Effector memory CD8-positive, alpha-beta T cell (primary cell): ENCODE measurements at places on chromosomes 6 and 20.

GRCh38 chr6:157287247-157287850, 36.0 kb downstream of the TMEM242 start:
- DNase-seq, result no peak

DNA sequence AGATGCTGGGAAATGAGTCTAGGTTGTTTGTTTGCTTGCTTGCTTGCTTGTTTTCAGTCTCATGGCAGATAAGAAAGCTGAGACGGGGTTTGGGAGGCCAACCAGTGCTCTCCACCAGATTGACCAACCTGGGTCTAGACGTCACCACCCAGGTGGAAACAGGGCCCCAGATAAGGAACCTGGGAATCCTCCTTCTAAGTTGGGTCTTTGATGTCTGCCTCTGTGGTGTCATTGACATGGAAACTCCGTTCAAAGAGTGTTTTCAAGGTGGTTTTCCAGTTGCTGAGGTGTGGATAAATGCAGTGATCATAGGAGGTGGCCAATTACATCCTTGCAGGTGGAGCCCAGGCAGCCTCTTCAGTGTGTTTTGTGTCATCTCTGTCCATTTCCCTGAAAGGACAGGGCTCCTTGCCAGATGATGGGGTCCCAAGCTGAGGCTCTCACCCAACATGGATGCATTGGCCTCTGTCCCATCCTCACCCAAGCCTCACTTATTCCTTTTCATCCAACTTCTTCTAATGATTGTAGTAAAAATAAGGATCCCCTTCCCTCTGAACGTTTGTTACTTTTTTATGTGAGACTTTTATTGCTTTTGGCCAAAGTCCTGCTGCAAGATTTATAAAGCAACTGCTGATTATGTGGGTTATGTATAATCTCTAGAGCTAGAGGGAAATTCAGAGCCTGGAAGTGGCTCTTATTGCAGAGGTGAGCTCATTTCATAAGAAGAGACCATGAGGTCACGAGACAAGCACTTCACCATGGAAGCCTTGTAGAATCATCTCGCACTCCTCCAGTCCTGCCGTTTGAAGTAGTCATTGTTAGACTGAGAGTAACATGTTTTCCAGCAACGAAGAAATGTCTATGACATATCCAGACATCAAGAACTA, 32.0 kb upstream of the SYNDIG1 start:
- DNase-seq, result no peak

GRCh38 chr6:25065666-25066065, 129.9 kb upstream of the RIPOR2 start:
- no peak for DNase-seq

DNA sequence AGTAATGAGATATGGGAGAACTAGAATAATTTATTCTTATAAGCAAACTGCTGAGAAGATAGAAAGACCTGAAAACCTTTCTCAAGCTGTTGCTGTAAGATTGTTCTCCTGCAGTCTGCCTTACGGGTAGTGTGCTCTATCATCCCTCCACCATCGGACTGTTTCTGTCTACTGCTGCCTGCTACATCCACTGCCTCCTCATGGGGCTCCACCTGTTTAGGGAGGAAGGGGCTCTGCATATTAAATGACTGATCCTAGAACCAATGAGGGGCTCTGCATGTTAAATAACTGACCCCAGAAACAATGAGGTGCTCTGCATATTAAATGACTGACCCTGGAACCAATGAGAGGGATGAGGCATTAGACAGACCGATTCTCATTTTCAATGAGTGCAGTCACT, 654.6 kb downstream of the KIF16B start:
- DNase-seq, result no peak

- no peak for DNase-seq
Observed at GRCh38 chr6:110738899-110739365, 76.3 kb downstream of the CDK19 start.

- DNase-seq, result no peak
Observed at GRCh38 chr20:37853823-37854375, 49.0 kb upstream of the VSTM2L start.

DNA sequence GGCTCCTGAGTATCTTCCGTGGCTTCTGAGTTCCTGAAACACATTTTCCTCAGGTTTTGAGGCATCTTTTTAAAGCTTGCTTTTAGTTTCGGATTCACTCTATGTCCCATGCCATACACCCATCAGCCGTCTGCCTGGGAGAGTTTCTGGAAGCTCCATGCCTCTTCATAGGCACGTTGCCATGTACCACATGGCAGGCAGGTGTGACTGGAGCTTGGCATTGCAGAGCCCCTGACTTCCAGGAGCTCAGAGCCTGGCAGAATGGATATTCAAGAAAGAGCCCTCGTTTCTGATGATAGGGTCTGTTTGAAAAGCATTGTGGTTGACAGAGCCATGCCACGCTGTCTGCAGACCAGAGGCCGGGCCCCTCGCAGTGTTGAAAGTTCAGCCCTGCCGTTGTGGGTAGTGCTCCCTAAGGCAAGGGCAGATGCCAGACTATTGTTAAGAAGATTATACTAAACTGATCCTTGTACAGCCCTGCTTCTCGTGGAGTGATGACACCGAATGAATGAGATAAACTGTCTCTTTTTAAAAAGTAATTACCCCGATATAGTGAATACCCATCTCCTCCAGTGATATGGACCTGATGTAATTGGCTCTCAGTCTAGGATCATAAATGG, 100.0 kb downstream of the RPP40 start:
- DNase-seq, result no peak

- DNase-seq, result no peak
Observed at GRCh38 chr20:8331740-8332412, 199.8 kb downstream of the PLCB1 start.

- DNase-seq, result no peak
Observed at GRCh38 chr6:113997116-113997515, 26.2 kb upstream of the HDAC2 start.

- DNase-seq, result no peak
Observed at GRCh38 chr20:58875111-58875510, 22.6 kb downstream of the GNAS start.

GRCh38 chr6:38852215-38852614, 137.1 kb downstream of the DNAH8 start:
- DNase-seq, result no peak

DNA sequence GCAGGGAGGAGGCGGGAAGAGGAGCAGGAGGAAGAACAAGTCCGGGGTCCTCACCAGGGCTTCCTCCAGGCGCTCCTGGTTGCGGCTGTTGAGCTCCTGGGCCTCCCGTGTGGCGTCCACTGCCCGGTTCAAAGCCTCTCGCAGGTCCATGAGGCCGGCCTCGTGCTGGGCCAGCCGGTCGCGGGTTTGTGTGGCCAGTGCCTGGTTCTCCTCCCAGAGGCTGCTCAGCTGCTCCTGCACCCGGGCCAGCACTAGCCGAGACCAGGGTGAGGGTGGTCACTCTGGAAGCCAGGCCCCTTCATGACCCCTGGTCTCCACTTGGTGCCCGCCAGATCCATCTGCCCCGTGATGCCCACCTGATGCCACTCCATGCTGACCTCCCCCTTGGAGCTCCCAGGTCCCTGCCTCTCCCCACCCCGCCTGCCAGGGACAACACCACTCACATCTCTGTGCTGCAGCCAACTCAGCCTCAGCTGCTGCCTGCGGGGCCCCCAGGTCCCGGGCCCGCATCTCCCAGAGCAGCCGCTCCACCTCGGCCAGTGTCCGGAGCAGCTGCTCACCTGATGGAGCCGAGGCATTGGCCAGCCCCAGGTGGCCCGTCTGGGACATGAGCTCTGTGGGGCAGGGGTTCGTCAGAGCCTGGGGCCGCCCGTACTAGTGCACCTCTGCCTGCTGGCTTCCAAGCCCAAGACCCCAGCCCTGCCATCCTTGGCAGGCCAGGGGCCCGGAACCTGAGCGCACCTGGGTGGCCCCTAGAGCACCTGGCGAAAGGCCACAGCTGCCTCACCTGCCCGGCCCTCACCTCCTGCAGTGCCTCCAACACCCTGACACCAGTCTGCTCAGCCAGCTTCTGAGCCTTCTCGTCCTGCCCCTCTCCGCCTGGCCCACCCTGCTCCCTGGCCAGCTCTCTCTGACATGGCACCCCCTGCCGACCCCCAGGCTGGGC, 15.9 kb downstream of the ADRM1 start:
- DNase-seq, result no peak

DNA sequence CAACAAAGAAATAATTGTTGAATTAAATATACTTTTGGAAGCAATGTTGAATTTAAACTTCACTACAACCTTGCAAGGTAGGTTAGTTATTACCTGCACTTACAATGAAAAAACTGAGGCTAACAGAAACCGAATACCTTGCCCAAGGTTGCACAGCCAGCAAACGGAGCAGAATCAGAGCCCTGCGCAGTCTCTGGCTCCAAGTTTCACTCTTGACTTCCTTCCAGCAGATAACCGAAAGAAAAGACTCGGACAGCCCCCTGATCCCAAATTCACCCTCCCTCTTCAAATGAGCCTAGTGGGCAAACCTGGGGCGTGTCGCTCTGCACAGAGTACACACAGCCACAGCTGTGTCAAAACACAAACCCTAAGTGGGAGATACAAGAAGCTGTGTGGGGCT, 72.1 kb upstream of the FOXQ1 start:
- no peak for DNase-seq

DNA sequence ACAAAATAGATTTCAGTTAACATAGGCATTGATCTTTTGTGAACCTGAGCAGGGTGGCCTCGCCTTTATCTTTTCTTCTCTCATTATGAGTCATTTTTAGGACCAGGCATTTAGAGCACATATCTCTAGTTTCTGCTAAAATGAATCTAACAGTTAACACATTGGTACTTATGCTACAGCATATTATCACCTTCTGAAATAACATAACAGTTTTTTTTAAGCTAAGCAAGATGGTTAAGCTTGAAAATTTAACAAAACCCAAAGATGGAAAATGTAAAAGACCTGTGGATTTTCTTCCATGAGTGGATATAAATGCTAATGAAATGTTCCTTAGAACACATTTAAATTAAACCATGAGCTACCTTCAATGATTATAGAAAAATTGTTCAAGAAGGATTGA, 487.1 kb upstream of the RNF217 start:
- no peak for DNase-seq
